ENCODE measurements at places on chromosomes 3 and 15. TPM values are rescaled to one million over a fixed set of nuclear protein-coding genes. Genes with fewer than 3 reads are reported as not detected.

DNA sequence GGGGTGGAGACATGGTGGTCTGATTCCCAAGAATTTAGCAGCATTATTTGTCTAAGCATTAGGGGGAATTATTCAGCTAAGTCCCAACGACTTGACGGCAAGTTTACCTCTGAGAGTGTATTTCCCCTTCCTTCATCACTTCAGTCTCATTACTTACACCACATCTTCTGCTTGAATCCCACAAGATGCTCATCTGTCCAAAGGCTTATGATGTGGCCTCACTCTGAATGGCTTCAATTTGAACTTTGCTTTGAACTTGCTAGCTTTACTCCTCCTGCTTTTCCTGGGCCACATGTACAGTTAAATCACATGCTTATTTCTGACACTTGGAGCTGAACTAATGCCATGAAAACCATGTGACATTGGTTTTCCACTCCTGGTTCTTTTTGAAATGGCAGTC is 231.3 kb upstream of the SATB1 start:
- DNase-seq, result no peak
- H3K36me3 ChIP-seq, result no peaks in the 10 kb centered on the region

MINAR1 gene
- total RNA-seq, result 0.13 TPM

NUP210 gene
- 2.1 TPM for total RNA-seq

GRCh38 chr3:106985721-106986120 is 391.5 kb upstream of the CCDC54 start:
- no peak overlapping the region for H3K27ac ChIP-seq
- no peaks in the 10 kb centered on the region for H3K4me1 ChIP-seq
- H3K27me3 ChIP-seq, result no peaks in the 10 kb centered on the region
- no peaks in the 10 kb centered on the region for H3K36me3 ChIP-seq
- no peak for DNase-seq

DNA sequence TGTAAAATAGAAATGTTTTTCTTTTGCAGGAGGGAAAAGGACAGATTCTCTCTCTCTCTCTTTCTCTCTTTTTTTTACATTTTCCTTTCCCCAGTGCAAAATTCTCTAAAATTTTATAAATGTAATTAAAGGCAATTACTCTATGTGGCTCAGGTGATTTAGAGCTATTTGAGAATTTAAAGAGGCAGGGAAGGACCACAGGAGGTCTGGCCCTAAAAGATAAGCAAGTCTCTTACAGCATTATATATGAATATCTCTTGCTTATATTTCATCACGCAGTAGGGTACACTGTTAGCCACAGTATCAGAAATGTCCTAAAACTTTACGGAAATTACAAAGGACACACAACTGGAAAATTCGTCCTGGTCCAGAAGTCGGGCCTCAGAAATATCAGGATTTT is 70.5 kb upstream of the PPIB start:
- no peaks in the 10 kb centered on the region for H3K27me3 ChIP-seq
- H3K4me3 ChIP-seq, result no peak overlapping the region
- H3K36me3 ChIP-seq, result no peaks in the 10 kb centered on the region

GRCh38 chr3:126961191-126961790 is 21.6 kb upstream of the PLXNA1 start:
- no peak overlapping the region for H3K4me3 ChIP-seq
- H3K4me1 ChIP-seq, result peaks cover 19% of the 10 kb centered on the region
- no peaks in the 10 kb centered on the region for H3K27me3 ChIP-seq
- H3K36me3 ChIP-seq, result no peaks in the 10 kb centered on the region
- H3K27ac ChIP-seq, result peak overlapping the region; percentile 68

- peaks cover 9% of the 10 kb centered on the region for H3K4me1 ChIP-seq
- H3K36me3 ChIP-seq, result peaks cover 7% of the 10 kb centered on the region
- H3K27ac ChIP-seq, result no peak overlapping the region
- H3K27me3 ChIP-seq, result no peaks in the 10 kb centered on the region
- no peak for DNase-seq
Observed at GRCh38 chr3:36905545-36905944, 39.3 kb downstream of the TRANK1 start.

KBTBD8 gene
- 6.4 TPM for total RNA-seq

- DNase-seq, result no peak
- no peaks in the 10 kb centered on the region for H3K4me1 ChIP-seq
- no peaks in the 10 kb centered on the region for H3K36me3 ChIP-seq
- H3K4me3 ChIP-seq, result no peak overlapping the region
Observed at GRCh38 chr15:61243983-61244593, 15.0 kb upstream of the RORA start.

- no peaks in the 10 kb centered on the region for H3K27me3 ChIP-seq
- H3K27ac ChIP-seq, result no peak overlapping the region
- H3K4me1 ChIP-seq, result no peaks in the 10 kb centered on the region
- H3K36me3 ChIP-seq, result no peaks in the 10 kb centered on the region
- DNase-seq, result no peak
Observed at GRCh38 chr3:55204417-55204816, 276.6 kb upstream of the LRTM1 start.

GRCh38 chr15:64842096-64842939 is 603 bp downstream of the PLEKHO2 start:
- DNase-seq, result peak; percentile 38
- H3K4me3 ChIP-seq, result peak overlapping the region; percentile 86
- H3K27me3 ChIP-seq, result no peaks in the 10 kb centered on the region
- H3K36me3 ChIP-seq, result peaks cover 8% of the 10 kb centered on the region
- peaks cover 57% of the 10 kb centered on the region for H3K4me1 ChIP-seq

GUCA1C gene
- total RNA-seq, result 3.7 TPM

PARP15 gene
- 0.25 TPM for total RNA-seq

DNA sequence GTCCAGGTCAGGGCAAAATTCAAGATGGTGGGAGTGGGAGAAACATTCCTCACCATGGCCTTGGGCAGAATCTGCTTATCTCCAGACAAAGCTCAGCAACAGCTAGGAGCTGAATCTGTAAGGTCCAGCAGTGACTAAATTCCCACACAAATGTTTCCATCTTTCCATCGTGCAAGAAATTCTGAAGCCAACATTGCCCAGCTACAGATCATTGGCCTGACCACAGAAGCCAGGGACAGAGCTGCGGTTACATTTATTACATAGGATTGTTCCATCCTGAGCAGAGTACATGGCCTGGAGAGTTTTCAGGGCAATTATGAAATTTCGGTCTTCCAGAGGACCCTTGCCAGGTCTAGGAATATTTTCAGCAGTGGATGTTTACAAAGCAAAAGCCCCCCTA is 100.3 kb downstream of the LIPC start:
- no peak overlapping the region for H3K4me3 ChIP-seq
- no peaks in the 10 kb centered on the region for H3K27me3 ChIP-seq
- no peaks in the 10 kb centered on the region for H3K36me3 ChIP-seq
- peaks cover 14% of the 10 kb centered on the region for H3K4me1 ChIP-seq
- no peak for DNase-seq

DNA sequence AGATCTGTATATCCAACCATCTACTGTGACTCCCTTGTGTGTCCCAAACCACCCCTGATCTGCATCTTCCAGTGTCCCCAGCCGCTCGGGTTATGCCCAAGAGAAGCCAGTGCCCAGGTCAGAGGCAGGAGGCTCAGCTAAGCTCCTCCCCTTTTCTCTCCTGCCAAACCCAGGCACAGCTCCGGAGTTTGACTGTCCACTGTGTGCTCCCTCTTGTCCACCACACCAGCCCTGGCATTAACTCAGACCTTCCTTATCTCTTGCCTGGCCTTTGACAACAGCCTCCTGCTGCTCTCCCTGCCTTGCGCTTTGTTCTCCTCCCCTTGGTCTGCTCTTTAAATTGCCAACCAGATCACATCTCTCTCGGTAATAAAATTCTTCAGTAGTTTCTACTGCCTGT is 39.3 kb downstream of the DGKG start:
- peaks cover 21% of the 10 kb centered on the region for H3K36me3 ChIP-seq
- no peak overlapping the region for H3K27ac ChIP-seq
- no peak overlapping the region for H3K4me3 ChIP-seq
- peaks cover 20% of the 10 kb centered on the region for H3K4me1 ChIP-seq
- no peaks in the 10 kb centered on the region for H3K27me3 ChIP-seq

GRCh38 chr3:86562090-86562489 is 428.9 kb downstream of the VGLL3 start:
- no peak overlapping the region for H3K4me3 ChIP-seq
- no peak for DNase-seq
- H3K27me3 ChIP-seq, result no peaks in the 10 kb centered on the region

DNA sequence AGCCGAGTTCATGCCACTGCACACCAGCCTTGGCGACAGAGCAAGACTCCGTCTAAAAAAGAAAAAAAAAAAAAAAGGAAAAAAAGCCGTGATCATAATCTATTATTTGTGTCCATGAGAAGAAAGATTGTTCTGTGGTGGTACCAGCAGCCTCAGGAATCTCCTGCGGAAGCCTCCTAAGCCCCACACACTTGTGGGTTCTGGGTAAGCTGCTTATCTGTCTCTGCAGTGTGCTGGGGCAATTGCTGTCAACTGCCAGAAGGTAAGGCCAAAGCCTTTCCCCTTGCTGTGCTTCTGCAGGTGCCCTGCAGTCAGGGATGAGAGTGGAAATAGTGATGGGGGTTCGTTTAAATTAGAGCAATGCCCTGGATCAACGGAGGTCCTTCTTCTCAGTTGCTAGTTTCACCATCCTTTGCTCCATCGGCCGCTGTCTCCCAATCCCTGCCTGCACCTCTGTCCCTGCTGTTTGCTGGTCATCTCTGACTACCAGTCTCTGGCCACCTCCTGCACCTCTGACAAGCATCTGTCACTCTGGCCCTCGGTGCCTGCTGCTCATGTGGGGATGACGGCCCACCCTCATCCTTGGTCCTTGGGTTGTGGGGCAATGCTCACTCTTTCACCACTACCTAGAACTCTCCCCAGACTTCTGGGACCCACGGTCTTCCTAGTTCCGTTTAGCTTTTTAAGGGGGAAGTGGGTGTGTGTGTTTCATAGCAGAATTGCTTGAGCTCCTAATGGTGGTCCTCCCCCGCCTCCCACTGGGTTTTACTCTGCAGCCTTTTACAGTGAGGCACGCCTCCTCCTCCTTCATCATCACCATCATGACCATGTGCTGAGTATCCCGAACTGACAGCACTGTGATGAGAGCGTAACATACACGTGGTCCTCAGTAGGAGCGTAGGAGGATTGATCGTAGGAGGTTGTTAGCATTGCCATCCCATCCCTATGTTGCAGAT is 25.5 kb downstream of the CHRD start:
- peaks cover 26% of the 10 kb centered on the region for H3K27me3 ChIP-seq
- H3K36me3 ChIP-seq, result no peaks in the 10 kb centered on the region
- DNase-seq, result no peak
- H3K4me3 ChIP-seq, result no peak overlapping the region
- H3K4me1 ChIP-seq, result no peaks in the 10 kb centered on the region
- H3K27ac ChIP-seq, result no peak overlapping the region

GRCh38 chr3:190017521-190018288 is 103.0 kb downstream of the P3H2 start:
- no peaks in the 10 kb centered on the region for H3K4me1 ChIP-seq
- DNase-seq, result no peak
- H3K27me3 ChIP-seq, result no peaks in the 10 kb centered on the region
- H3K4me3 ChIP-seq, result no peak overlapping the region
- H3K36me3 ChIP-seq, result no peaks in the 10 kb centered on the region

DNAH12 gene
- total RNA-seq, result 0.02 TPM

NEDD4 gene
- total RNA-seq, result 8.5 TPM

- no peaks in the 10 kb centered on the region for H3K36me3 ChIP-seq
- peak; percentile 58 for DNase-seq
- H3K4me1 ChIP-seq, result peaks cover 9% of the 10 kb centered on the region
Observed at GRCh38 chr3:186209810-186210752, 101.2 kb upstream of the ETV5 start.

GRCh38 chr15:72614810-72615532 is 39.5 kb upstream of the GOLGA6B start:
- no peaks in the 10 kb centered on the region for H3K4me1 ChIP-seq
- no peak overlapping the region for H3K4me3 ChIP-seq
- H3K36me3 ChIP-seq, result no peaks in the 10 kb centered on the region
- no peaks in the 10 kb centered on the region for H3K27me3 ChIP-seq
- no peak for DNase-seq
- H3K27ac ChIP-seq, result no peak overlapping the region

- no peak overlapping the region for H3K27ac ChIP-seq
- no peaks in the 10 kb centered on the region for H3K36me3 ChIP-seq
- H3K4me1 ChIP-seq, result no peaks in the 10 kb centered on the region
- no peak for DNase-seq
- H3K27me3 ChIP-seq, result no peaks in the 10 kb centered on the region
- H3K4me3 ChIP-seq, result no peak overlapping the region
Observed at GRCh38 chr3:46344476-46344875, 9.4 kb upstream of the CCR2 start.

- H3K4me1 ChIP-seq, result no peaks in the 10 kb centered on the region
- no peak overlapping the region for H3K4me3 ChIP-seq
- no peak for DNase-seq
- H3K27ac ChIP-seq, result no peak overlapping the region
Observed at GRCh38 chr3:159532577-159532976, 456.1 kb upstream of the IL12A start.

PCSK6 gene
- 16.4 TPM for total RNA-seq

CCDC54 gene
- total RNA-seq, result not detected

DNA sequence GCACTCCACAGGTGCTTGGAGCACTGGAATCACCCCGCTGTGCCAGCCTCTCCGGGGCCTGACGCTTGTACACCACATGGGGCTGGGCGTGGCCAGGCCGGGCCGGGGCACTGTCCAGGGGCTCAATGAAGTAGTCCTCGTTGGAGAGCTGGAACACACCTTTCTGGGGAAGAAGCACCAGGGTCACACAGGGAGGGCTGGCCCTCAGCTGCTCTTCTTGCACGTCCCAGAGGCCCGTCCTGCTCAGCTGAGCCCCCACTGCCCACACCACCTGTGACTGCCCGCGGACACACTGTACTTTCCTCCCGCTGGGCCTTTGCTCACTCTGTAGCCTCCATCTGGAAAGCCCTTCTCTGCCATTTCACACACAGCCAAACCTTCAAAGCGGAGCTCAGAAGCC is 13.3 kb downstream of the ADAMTS7 start:
- no peaks in the 10 kb centered on the region for H3K27me3 ChIP-seq
- no peak for DNase-seq
- H3K27ac ChIP-seq, result peak overlapping the region; percentile 28
- no peaks in the 10 kb centered on the region for H3K36me3 ChIP-seq

P2RY13 gene
- 0.26 TPM for total RNA-seq

TRIM71 gene
- total RNA-seq, result not detected

DNA sequence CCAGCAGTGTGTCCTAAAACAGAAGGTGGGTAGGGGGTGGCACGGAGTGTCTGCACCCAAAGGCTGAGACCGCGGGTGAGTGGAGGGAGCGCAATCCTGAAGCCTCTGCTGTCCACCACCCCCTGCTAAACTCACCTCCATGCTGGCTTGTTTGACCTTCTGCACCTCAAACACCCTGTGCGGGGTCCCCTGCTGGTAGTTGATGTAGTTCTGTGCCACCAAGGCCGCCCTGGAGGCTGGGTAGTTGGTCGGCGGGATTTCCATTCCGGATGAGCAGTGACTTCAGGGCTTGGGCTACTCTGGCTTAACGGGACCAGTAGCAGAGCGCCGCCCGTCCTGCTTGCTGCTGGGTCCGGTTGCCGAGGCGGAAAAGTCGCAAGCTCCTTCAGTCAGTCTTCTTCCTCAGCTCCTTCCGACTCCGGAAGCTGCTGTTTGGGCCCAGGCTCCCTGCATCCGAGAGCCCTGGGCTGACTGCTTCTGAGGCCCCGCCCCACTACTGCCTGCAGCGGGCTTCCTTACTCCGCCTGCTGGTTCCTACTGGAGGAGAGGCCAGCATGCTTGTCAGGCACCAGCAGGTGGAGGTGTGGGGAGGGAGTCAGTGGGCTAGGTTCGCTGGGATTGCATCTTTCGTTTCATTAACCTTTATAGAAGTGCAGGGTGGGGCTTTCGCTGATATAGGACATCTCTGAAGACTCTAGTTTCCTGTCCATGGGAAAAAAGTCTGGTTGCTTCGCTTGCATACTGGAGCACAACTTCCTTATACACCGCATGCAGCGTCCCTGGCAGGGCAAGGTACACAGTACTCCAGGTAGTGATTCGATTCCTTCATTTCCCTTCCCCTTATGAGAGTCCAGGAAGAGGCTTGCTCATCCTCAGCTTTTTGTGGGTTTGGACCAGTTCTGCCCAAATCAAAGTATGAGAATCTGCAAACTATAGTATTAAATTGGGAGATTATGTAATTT is at the start of gene LXN:
LXN (minus strand) TSS at position 434 of the 962 bp plus-strand sequence; CDS start at position 264, 170 bp downstream.
- H3K27me3 ChIP-seq, result no peaks in the 10 kb centered on the region
- H3K27ac ChIP-seq, result peak within 1 kb of the TSS; percentile 87
- peaks cover 6% of the 10 kb centered on the region for H3K4me1 ChIP-seq
